ENCODE measurements at places on chromosomes 13 and 19.

DNA sequence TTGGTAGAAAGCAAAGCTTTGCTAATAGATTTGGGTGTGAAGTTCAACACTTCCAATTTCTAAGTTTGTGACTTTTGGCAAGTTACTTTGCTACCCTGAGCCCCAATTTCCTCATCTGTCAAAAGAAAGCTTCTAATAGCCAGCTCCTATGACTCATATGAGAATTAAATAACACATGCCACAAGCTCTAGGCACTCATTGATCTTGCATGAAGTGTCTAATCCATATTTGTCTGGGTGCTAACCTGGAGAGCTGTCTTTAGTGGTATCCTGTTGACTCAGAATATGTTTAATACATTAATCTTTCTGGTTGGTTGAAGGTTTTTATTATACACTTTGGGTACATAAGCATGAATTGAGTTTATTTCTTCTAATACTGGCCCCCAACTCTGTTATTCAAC lies 188.8 kb downstream of the POSTN start:
- DNase-seq = no peak

- no peak for DNase-seq
Measured at GRCh38 chr19:4376991-4377781, 23.2 kb downstream of the SH3GL1 start.

GRCh38 chr13:34001389-34001788 lies 183.4 kb downstream of the RFC3 start:
- no peak for DNase-seq

DNA sequence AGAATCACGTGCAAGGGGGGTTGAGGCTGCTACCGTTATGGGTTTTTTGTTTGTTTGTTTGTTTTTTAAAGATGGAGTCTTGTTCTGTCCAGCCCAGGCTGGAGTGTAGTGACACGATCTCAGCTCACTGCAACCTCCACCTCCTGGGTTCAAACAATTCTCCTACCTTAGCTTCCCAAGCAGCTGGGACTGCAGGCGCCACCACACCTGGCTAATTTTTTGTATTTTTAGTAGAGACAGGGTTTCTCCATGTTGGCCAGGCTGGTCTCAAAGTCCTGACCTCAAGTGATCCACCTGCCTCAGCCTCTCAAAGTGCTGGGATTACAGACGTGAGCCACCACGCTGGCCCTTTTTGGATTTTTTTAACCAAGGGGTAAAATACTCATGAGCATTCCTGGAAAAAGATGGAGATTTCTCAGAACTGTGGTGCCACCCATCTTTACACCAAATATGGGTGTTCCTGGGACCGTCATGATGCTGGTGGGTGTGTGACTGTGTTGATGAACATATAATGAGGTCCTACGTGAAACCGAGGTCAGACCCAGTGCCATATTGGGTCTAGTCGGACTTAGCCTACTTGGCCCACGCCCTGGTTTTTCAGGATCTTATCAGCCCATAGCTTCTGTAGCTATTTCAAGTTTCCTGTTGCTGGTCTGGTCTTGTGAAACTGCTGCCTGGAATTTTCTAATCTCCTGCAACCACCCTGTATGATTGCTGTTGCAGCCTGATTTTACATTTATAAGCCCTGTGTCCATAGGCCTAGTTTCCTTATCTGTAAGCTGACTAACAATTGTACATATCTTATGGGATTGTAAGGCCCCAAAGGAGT lies 6.2 kb downstream of the PPP1R15A start:
- peak; percentile 50 for DNase-seq

- peak; percentile 41 for DNase-seq
Measured at GRCh38 chr19:11203194-11204075, 6.1 kb upstream of the KANK2 start.

DNA sequence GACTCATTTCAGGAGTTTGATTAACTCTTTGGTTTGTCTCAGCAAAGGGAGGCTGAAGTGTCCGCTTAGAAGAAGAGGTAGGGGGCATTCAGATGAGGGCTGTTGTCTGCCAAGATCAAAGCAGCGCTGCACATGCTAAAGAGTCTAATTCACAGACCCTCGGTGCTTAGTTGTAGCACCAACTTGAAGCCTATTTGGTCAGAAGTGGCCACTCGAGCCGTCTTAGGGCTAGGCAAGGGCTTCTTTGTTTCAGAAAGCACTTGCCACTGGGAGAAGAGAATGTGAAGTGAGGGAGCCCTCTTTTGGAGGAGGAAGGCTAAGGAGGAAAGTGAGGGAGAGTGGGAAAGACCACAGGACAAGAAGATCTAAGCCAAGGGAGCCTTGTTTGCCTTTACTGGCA lies 313.4 kb upstream of the TMTC4 start:
- no peak for DNase-seq

DNA sequence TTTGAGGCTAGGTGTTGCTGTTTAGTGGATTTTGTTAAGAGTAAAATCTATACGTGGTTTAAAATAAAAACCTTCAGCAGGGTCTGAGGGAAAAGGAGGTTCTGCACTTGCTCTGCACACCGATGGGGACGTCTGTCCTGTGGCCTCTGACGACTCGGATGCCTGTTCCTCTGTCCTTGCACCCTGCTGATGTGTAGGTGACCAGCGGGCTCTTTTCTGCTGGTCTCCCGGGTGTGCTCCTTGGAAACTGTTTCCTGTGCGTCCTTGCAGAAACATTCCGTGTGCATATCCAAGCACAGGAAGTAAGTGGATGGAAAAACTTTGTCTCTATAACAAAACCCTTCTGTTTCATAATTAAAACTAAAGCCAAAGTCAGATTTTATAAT lies 3.8 kb downstream of the ATP4B start:
- DNase-seq = no peak
